ENCODE measurements at places on chromosomes 4 and X.
A peak's percentile ranks its signal among the peaks of the same experiment; 100 is the strongest.

DNA sequence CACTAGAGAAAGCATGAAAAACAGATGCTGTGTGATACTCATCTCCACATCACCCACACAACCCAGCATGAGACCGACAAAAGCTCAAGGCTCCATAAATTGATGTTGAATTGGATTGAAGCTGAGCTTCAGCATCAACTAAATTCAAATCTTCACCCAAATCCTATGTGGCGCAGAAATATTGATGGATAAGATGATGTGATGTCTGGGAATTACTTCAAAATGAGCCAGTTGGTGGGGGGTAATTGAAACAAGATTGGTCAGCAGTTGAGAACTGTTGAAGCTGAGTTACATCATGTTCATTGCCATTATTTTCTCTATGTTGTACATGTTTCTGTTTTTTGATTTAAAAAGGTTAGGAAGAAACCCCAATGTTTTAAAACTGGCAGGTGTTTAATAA, 166.5 kb upstream of the STS start:
- H3K36me3 ChIP-seq, result no peaks in the 10 kb centered on the region
- DNase-seq, result no peak
- no peak overlapping the region for H3K27ac ChIP-seq
- no peaks in the 10 kb centered on the region for H3K27me3 ChIP-seq
- H3K4me1 ChIP-seq, result no peaks in the 10 kb centered on the region

- no peaks in the 10 kb centered on the region for H3K36me3 ChIP-seq
- H3K27ac ChIP-seq, result no peak overlapping the region
- no peak for DNase-seq
- H3K4me1 ChIP-seq, result no peaks in the 10 kb centered on the region
- no peaks in the 10 kb centered on the region for H3K27me3 ChIP-seq
- no peak overlapping the region for H3K4me3 ChIP-seq
These were observed 23.8 kb downstream of the IQCM start for GRCh38 chr4:149791851-149792250.

- no peak overlapping the region for H3K4me3 ChIP-seq
- H3K27me3 ChIP-seq, result peaks cover 36% of the 10 kb centered on the region
- no peak overlapping the region for H3K27ac ChIP-seq
- H3K36me3 ChIP-seq, result no peaks in the 10 kb centered on the region
- H3K4me1 ChIP-seq, result peaks cover 9% of the 10 kb centered on the region
- no peak for DNase-seq
These were observed 36.3 kb upstream of the MYOZ2 start for GRCh38 chr4:119099227-119099810.

DNA sequence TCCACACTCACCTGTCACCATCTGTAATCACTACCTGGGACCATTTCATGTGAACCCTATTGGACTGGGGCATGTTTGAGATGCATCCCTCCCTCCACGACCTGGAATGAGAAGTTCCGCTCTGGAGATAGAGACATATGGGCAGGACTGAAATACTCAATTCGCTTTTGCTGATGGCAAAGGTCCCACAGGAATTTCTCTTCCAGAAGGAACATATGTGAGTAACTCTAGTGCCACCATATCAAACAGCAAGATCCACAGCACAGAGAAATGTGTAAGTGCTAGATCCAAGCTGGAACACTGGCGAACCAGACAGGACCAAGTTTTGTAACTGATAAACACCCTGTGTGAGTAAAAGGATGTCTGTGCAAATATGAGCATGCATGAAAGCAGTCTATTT, 43.9 kb downstream of the SEL1L3 start:
- no peak overlapping the region for H3K27ac ChIP-seq
- H3K4me1 ChIP-seq, result no peaks in the 10 kb centered on the region
- peaks cover 37% of the 10 kb centered on the region for H3K36me3 ChIP-seq
- no peaks in the 10 kb centered on the region for H3K27me3 ChIP-seq

DNA sequence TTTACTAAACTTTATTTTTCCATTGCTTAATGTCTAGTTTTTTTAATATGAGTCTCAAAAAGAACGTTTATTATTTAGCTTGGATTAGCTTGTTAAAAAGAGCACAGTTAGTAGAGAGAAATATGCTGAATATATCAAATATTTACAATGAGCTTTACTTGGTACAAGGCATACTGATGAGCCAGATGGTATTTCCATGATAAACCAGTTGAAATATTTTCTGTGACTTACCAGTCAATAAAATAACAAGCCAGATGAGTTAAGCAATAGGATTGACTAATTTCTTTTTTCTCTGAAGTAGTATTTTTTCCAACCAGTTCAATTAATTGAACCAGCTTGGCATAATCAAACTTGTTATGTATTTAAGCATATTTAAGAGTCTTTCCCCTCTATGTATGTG, 134.1 kb downstream of the KLHL34 start:
- no peaks in the 10 kb centered on the region for H3K27me3 ChIP-seq
- H3K36me3 ChIP-seq, result no peaks in the 10 kb centered on the region
- H3K27ac ChIP-seq, result no peak overlapping the region
- no peaks in the 10 kb centered on the region for H3K4me1 ChIP-seq
- DNase-seq, result no peak

- H3K27ac ChIP-seq, result no peak overlapping the region
- peaks cover 33% of the 10 kb centered on the region for H3K27me3 ChIP-seq
- no peak overlapping the region for H3K4me3 ChIP-seq
- DNase-seq, result no peak
- no peaks in the 10 kb centered on the region for H3K36me3 ChIP-seq
- no peaks in the 10 kb centered on the region for H3K4me1 ChIP-seq
These were observed 25.6 kb upstream of the MAGEA1 start for GRCh38 chrX:153153516-153153915.

- H3K27me3 ChIP-seq, result peaks cover 6% of the 10 kb centered on the region
- no peak overlapping the region for H3K27ac ChIP-seq
- no peak overlapping the region for H3K4me3 ChIP-seq
- peaks cover 3% of the 10 kb centered on the region for H3K4me1 ChIP-seq
These were observed 138.9 kb downstream of the HMX1 start for GRCh38 chr4:8732681-8733243.

DNA sequence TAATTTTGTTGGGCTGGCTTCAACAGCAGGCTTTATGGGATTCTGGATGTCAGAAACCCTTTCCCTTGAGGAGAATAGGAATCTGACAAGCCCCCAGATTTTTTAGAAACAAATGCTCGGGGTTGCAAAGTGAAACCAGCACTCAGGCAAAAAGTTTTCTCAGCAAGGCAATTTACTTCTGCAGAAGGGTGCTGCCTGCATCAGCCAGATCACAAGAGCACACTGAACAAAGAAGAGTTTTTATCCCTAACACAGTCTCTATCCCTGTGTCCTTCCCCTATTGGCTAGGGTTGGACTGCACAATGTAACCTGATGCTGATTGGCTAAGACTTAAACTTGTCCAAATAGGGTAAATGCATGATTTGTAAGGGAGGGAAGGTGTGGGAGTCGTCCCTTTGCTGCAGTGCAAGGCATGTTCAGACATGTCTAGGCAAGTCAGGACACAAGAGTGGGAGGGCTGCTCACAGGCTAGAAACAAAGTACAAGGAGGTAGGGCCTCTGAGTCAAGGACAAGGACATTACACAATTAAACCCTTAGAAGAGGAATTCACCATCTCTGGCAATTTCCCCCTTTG, 175.8 kb downstream of the CCNG2 start:
- DNase-seq, result no peak
- peaks cover 25% of the 10 kb centered on the region for H3K27me3 ChIP-seq
- no peak overlapping the region for H3K27ac ChIP-seq

GRCh38 chrX:150544222-150544787, 24.1 kb upstream of the MTM1 start:
- peaks cover 20% of the 10 kb centered on the region for H3K4me1 ChIP-seq
- DNase-seq, result no peak

- no peaks in the 10 kb centered on the region for H3K36me3 ChIP-seq
- peaks cover 51% of the 10 kb centered on the region for H3K27me3 ChIP-seq
- peak; percentile 13 for DNase-seq
These were observed 40.5 kb upstream of the BMP3 start for GRCh38 chr4:80989921-80990544.

GRCh38 chrX:38236901-38237615, 16.4 kb upstream of the SRPX start:
- H3K27ac ChIP-seq, result no peak overlapping the region
- H3K4me1 ChIP-seq, result no peaks in the 10 kb centered on the region
- H3K27me3 ChIP-seq, result peaks cover 40% of the 10 kb centered on the region
- no peak overlapping the region for H3K4me3 ChIP-seq
- DNase-seq, result no peak
- H3K36me3 ChIP-seq, result no peaks in the 10 kb centered on the region

Measured in central memory CD8-positive, alpha-beta T cell (primary cell).